Stomach (tissue), 19 donors: ENCODE measurements at places on chromosomes 5 and 9. TPM values are rescaled to one million over a fixed set of nuclear protein-coding genes. Genes with fewer than 3 reads are reported as not detected.

DNA sequence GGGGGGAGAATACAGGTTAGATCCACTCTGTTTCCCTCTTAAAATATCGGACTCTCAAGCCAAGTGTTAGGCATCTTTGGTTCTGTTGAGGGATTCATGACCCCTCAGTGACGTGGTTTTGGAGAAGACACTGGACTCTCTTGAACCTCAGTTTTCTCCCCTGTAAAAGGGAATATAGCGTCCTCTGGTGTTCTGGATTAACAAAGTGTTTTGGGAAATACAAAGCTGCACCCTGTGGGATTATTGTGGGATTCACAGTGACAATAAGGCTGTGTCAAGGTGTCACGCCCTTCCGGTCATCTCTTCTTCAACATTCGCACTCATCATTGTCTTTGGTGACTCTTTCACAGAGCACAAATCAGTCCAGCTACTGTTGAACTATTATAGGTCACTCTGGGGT is 139.0 kb downstream of the IRX1 start:
- H3K27me3 ChIP-seq: no peaks in the 10 kb centered on the region
- no peaks in the 10 kb centered on the region for H3K4me1 ChIP-seq
- no peak overlapping the region for H3K4me3 ChIP-seq
- no peak for DNase-seq
- H3K27ac ChIP-seq: no peak overlapping the region
- no peaks in the 10 kb centered on the region for H3K36me3 ChIP-seq

DNA sequence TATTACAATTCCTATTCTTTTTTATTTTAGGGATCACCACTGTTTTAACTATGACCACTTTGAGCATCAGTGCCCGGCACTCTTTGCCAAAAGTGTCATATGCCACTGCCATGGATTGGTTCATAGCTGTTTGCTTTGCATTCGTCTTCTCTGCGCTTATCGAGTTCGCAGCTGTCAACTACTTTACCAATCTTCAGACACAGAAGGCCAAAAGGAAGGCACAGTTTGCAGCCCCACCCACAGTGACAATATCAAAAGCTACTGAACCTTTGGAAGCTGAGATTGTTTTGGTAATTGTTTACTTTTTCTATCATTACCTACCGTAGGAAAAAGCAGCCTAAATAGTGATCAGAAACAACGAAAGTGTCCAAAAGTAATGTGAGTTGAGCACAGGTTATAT is 6.4 kb downstream of the GABRA6 start:
- H3K36me3 ChIP-seq: no peaks in the 10 kb centered on the region
- no peaks in the 10 kb centered on the region for H3K27me3 ChIP-seq
- DNase-seq: no peak
- no peak overlapping the region for H3K27ac ChIP-seq

The TTF1 gene
- total RNA-seq: 13.4 TPM

DNA sequence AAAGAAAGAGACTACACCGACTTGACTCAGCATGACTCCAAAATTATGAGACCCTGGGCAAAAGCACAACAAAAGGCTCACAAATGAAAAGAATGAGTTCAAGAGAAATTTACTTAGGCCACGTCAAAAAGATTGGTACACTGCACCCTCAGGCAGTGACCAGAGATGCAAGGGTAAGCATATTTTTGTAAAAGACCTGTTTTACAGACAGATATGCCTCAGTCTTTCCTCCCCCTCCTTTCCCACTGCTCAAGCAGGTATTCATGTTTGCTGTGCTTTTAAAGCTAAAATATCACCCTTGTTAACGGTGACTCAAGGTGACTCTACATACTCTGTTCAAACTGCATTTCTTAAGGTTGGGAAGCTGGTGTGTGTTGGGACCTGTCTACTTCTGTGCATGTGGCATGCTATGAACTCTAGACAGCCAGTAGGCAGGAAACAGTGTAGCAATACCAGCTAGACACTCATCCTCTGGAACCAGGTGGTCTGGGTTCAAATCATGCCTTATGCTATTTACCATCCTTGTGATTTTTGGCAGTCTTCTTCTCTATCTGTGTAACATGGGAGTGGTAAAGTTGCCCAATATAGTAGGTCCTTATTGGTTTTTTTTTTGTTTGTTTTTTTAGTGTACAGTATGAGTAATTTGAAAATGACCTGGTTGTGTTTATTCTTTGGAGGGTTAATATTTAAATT is 98.7 kb downstream of the TLE4 start:
- H3K4me1 ChIP-seq: peaks cover 38% of the 10 kb centered on the region
- H3K4me3 ChIP-seq: no peak overlapping the region
- no peak for DNase-seq
- no peaks in the 10 kb centered on the region for H3K36me3 ChIP-seq
- no peaks in the 10 kb centered on the region for H3K27me3 ChIP-seq

- no peaks in the 10 kb centered on the region for H3K36me3 ChIP-seq
- H3K27me3 ChIP-seq: no peaks in the 10 kb centered on the region
- no peak overlapping the region for H3K27ac ChIP-seq
- no peak overlapping the region for H3K4me3 ChIP-seq
Observed at GRCh38 chr9:111984086-111984802, 87.6 kb downstream of the UGCG start.

GRCh38 chr5:53730943-53731342 is 170.5 kb downstream of the NDUFS4 start:
- H3K27me3 ChIP-seq: no peaks in the 10 kb centered on the region
- no peak overlapping the region for H3K4me3 ChIP-seq

The NUTM2F gene
- total RNA-seq: not detected

DNA sequence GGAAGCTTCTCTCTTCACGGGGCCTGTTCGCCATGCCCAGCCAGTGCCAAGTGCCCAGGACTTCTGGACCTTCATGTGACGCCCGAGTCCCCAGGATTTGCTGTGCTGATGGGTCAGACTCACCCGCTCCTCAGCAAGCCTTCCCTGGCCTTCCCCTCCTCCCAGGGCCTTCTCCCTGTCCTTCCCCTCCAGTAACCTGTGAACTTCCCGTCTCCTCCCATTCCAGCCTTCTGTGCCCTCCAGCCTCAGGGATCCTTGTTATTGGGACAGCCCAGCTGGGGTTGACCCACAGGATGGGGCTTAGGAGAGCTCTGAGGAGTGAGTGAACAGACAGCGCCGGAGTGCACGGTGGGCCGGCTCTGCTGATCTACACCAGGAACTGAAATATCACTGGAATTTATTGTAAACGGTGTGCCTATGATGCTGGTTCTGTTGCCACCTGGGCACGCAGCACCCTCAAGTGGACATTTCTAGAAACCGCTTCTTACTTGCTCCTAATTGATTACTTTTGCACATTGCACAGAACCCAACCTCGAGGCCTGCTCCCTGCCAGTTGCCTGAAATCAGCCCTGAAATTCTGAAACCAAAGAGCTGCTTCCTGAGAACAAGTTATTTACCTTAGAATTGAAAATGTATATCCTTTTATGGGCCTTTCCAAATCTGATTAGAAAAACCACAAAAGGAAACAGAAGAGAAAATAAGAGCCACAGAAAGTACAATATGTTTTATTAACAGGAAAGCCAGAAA is 1.5 kb downstream of the SPAAR start:
- peak overlapping the region; percentile 94 for H3K27ac ChIP-seq
- peak; percentile 61 for DNase-seq
- no peaks in the 10 kb centered on the region for H3K27me3 ChIP-seq
- H3K36me3 ChIP-seq: no peaks in the 10 kb centered on the region
- H3K4me3 ChIP-seq: no peak overlapping the region
- peaks cover 65% of the 10 kb centered on the region for H3K4me1 ChIP-seq

The AQP7 gene
- total RNA-seq: 2.8 TPM

The ANKRD20A1 gene
- not detected for total RNA-seq

The FOXD1 gene
- total RNA-seq: not detected

The SLC27A6 gene
- total RNA-seq: not detected

- DNase-seq: no peak
- H3K27me3 ChIP-seq: no peaks in the 10 kb centered on the region
- H3K4me3 ChIP-seq: no peak overlapping the region
- H3K36me3 ChIP-seq: no peaks in the 10 kb centered on the region
Observed at GRCh38 chr5:127967983-127968592, 115.5 kb upstream of the SLC12A2 start.

The TMEM171 gene
- total RNA-seq: 44.0 TPM

GRCh38 chr9:21075484-21075883 is 2.3 kb downstream of the IFNB1 start:
- H3K27me3 ChIP-seq: no peaks in the 10 kb centered on the region
- peaks cover 2% of the 10 kb centered on the region for H3K4me1 ChIP-seq
- no peaks in the 10 kb centered on the region for H3K36me3 ChIP-seq
- no peak for DNase-seq
- H3K4me3 ChIP-seq: no peak overlapping the region
- no peak overlapping the region for H3K27ac ChIP-seq

The RORB gene
- total RNA-seq: 0.58 TPM

- H3K27ac ChIP-seq: no peak overlapping the region
- DNase-seq: no peak
- no peaks in the 10 kb centered on the region for H3K27me3 ChIP-seq
- no peaks in the 10 kb centered on the region for H3K4me1 ChIP-seq
Observed at GRCh38 chr9:98285446-98285845, 30.0 kb upstream of the TBC1D2 start.

DNA sequence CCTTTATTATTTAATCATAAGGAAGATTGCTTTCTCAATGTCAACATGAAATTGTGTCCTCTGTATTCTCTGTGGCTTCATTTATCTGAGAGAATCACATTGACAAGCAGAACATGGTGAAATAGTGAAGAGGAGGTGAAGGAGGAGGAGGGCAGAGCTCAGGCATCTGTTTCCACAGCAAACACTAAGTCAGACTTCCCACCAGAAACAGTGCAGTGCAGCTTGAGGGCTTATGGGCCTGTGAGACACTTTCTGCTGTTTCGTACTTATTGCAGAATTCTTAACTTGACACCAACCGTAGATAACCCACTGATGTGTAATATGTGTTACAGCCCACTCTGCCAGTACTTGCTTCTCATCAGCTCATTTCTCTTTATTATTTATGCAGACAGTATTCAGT is 386.3 kb downstream of the DIRAS2 start:
- H3K27ac ChIP-seq: no peak overlapping the region
- DNase-seq: no peak
- H3K4me3 ChIP-seq: no peak overlapping the region

GRCh38 chr5:103522586-103522985 is 40.0 kb downstream of the NUDT12 start:
- no peak overlapping the region for H3K4me3 ChIP-seq
- no peaks in the 10 kb centered on the region for H3K27me3 ChIP-seq
- no peaks in the 10 kb centered on the region for H3K4me1 ChIP-seq
- no peak overlapping the region for H3K27ac ChIP-seq
- no peaks in the 10 kb centered on the region for H3K36me3 ChIP-seq
